Activated CD4-positive, alpha-beta memory T cell treated with anti-CD3 and anti-CD28 coated beads for 36 hours (primary cell): ENCODE measurements at places on chromosomes 5 and 9.

DNA sequence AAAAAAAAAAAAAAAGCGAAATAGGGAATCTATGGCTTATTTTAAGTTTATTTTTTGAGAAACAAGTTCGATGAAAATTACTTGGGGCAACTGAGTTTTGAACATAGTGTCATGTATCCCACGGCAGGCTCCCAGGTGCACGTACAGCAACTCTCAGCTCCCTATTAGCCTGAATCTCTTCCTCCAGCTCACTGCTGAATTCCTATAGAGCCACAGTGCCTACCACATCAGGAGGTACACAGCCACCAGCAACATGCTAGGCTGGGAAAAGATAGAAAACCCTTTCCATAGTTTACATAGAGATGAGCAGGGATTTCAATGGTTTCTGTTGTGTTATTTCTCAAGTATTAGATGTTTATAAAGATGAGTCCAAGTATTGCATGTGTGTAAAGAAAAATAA lies 115.9 kb upstream of the RGMB start:
- DNase-seq, result no peak

GRCh38 chr5:15794052-15794985 lies 294.3 kb downstream of the FBXL7 start:
- no peak for DNase-seq

- peak; percentile 67 for DNase-seq
Observed at GRCh38 chr5:83430130-83431010, 41.2 kb upstream of the VCAN start.

- no peak for DNase-seq
Observed at GRCh38 chr9:7375013-7375511, 424.5 kb downstream of the DMAC1 start.

DNA sequence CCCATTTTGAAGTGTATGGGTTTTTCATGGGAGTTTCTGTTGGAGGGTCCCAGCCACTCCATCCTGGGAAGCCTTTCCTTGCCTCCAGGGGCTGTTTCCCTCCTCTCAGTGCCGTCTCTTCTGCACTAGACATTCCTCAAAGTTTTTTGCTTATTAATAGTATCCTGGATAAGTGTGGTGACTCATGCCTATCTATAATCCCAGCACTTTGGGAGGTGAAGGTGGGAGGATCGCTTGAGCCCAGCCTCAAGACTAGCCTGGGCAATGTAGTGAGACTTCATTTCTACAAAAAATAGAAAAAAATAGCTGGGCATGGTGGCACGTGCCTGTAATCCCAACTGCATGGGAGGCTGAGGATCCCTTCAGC lies 43.1 kb downstream of the RALGPS1 start:
- DNase-seq, result no peak

- no peak for DNase-seq
Observed at GRCh38 chr9:27487927-27488326, 36.2 kb upstream of the IFNK start.

- no peak for DNase-seq
Observed at GRCh38 chr5:125451622-125452021, 705.2 kb upstream of the ZNF608 start.

- no peak for DNase-seq
Observed at GRCh38 chr5:176873541-176874172, 25.5 kb downstream of the HK3 start.

DNA sequence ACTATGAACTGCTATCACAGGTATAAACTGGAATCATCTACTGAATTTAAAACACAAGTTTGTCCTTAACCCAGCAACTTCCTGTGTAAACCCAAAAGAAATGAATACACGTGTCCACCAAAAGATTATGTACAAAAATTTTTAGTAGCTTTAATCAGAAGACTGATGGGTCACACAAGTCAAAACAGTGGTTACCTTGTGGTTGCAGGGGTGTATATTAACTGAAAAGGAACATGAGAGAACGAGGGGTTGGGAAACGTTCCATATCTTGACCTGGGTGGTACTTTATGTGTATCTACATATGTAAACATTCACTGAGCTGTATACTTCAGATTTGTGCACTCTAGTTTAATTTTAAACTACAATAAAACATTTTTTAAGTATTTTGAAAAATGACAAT lies 18.6 kb downstream of the ZDHHC21 start:
- no peak for DNase-seq

DNA sequence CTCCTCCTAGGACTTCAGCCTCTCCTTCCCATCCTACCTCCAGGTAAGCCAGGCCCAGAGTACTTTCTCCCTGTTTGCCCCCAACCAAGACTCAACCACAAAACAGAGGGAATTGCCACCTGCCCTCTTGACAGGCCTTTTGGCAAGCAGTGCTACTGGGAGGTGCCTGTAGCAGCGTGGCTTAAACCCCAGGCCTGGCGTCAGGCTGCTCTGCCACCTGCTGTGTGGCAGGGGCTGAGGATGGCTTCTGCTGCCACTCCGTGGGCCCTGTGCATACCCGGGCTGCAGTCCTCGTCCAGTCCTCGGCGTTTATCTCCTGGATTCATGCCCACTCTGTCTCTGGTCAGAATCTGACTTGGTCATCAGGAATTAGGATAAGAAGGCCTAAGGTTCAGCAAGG lies 163.1 kb downstream of the PAX5 start:
- no peak for DNase-seq

- DNase-seq, result no peak
Observed at GRCh38 chr9:108973895-108974294, 39.4 kb downstream of the CTNNAL1 start.

DNA sequence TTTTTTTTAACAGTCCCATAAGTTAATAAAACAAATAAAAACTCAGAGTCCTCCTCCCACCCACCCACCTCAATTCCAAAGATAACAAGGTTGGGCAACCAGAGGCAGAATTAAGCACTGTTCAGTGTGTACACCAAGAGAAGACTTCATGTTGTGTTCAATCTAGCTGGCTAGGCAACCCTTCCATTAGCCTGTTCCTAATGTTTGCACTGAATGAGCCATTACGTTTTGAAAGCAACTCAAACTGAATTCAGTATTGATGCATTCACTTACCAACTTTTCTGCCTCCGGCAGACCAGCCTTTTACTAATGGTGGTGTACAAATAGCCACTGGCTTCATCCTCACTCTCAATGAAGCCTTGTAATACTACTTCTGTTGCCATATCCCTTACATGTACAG lies 47.5 kb downstream of the PBX3 start:
- DNase-seq, result no peak

DNA sequence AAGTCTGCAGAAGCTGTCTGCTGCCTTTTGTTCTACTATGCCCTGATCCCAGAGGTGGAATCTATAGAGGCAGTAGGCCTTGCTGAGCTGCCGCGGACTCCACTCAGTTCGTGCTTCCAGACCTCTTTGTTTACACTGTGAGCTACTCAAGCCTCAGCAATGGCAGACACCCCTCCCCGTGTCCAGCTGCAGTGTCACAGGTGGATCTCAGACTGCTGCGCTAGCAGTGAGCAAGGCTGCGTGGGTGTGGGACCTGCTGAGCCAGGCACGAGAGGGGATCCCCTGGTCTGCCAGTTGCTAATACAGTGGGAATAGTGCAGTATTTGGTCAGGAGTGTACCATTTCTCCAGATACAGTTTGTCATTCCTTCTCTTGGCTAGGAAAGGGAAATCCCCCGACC lies 99.6 kb downstream of the SLCO4C1 start:
- DNase-seq, result no peak

GRCh38 chr5:179777909-179778308 lies 15.9 kb upstream of the LTC4S start:
- no peak for DNase-seq

- DNase-seq, result no peak
Observed at GRCh38 chr5:1164696-1165630, 36.4 kb upstream of the SLC6A19 start.

- peak; percentile 41 for DNase-seq
Observed at GRCh38 chr9:121650217-121651007, 1.0 kb upstream of the DAB2IP start.

- DNase-seq, result no peak
Observed at GRCh38 chr9:81754245-81754644, 64.9 kb upstream of the TLE1 start.

- DNase-seq, result no peak
Observed at GRCh38 chr5:146327257-146327870, 11.3 kb upstream of the POU4F3 start.

- DNase-seq, result no peak
Observed at GRCh38 chr5:174693697-174694385, 30.5 kb upstream of the MSX2 start.

GRCh38 chr5:18653216-18653752 lies 1019.0 kb downstream of the TAF11L14 start:
- no peak for DNase-seq

DNA sequence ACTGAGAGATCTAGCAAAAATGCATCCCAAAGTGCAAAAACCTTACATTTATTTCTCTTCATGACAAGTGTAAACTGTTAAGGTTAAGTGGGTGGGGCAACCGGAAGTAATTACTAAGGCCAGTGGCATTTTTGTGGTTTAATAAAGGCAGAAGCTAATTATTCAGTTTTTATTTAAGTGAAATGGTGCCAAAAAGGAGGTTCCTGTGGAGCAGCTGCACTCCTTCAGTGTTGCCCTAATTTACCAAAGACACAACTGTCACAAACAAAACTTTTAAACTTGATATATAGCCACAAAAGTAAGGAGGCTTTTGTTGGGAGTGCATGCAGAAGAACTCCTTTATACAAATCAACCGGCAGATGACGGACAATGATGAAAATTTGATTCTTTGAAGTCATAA lies 81.6 kb downstream of the NDUFS4 start:
- DNase-seq, result no peak

GRCh38 chr5:99795031-99795430 lies 740.1 kb upstream of the FAM174A start:
- no peak for DNase-seq

DNA sequence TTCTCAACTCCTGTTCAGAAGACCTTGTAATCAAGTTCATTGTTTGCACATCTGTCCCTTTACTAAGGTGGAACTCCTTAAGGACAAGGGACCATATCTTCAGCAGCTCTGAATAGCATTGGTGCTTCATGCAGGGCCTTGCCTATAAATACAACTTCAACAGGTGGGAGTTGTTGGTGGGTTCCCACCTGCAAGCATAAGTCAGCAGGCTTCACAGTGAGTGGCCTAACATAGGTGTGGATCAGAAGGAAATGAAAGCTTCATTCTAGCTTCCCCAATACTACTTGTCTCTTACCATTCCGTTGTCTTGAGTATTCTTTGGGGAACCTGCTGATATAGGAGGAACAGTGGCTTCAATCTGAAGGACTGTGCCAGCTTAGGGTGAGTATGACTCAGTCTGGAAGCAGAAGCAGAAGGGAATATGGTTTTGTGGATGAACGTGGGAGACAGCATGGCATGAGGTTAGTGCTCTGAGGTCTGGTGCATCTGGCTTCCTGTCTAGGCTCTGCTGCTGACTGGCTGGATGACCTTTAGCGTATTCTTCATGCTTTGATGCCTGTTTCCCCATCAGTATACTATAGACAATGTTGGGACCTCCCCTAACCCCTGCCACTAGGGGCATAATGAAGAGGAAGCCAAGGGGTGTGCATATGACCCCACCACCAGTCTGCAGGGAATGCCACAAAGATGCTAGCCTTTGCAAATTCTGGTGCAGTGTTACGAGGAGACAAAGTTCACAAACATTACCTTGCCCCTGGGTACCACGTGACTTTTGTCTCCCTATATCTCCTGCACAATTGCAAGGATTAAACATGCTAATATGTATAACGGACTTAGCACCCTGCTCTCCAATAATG lies 192.3 kb downstream of the PALM2AKAP2 start:
- peak; percentile 42 for DNase-seq

- no peak for DNase-seq
Observed at GRCh38 chr5:6905423-6905822, 192.2 kb downstream of the TENT4A start.

GRCh38 chr5:4674166-4674565 lies 466.0 kb upstream of the ADAMTS16 start:
- DNase-seq, result no peak

- DNase-seq, result no peak
Observed at GRCh38 chr5:177231479-177232250, 71.9 kb downstream of the RAB24 start.

DNA sequence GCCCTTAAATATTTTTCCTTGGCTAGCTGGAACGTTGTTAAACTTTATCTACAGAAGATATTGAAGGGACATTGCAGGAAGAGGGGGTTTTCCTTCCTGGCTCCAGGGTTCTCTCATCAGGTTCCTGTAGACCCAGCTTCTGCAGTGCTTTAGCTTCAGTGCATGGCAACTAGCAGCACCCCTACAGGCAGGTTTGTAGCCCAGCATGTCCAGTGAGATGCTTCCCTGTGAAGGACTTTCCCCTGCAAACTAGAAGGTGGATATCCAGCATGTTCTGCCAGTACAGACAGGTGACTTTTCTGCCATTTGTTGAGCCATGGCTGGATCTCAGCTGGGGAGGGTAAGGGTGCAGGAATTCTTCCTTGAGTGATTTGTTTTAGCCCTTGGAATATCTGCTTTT lies 10.4 kb downstream of the CCL28 start:
- DNase-seq, result no peak

DNA sequence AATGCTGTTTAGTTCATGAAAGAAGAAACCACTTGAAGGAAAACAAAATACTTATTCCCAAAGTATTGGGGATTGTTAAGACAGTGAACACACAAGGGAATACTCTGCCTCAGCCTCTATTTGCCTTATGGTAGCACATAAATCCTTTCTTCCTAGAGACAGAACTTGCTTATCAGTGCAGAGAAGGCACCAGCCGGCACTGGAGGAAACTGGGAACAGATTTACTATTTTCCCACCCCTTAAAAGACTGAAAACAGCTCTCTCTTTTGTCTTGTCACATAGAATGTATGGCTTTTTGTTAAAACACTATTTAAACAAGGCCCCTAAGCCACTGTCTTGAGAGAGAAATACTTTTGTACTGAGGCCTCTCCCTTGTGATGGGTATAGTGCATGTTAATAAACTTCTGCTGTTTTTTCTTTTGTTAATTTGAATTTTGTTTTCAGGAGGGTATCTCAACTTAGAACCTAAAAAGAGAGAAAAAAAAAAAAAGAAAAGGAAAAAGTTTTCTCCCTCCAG lies 40.7 kb upstream of the EDIL3 start:
- DNase-seq, result no peak

DNA sequence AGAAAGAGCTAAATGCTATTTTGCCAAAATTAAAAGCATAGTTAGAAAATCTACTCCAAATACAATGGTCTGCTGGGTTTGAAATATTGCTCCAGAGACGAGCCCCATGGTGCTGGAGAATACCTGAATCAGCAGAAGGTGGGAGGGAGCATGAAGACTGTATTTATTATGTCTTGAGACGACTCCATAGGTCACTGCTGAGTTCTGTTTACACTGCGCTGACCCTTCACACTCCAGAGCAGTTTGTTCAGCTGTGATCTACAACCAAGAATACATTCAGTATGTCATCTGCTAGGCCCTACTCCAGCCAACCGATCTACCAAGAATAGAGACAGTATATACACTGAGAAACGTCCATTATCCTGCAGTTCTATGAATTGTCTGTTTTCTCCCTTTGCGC lies 150.5 kb downstream of the TLE1 start:
- DNase-seq, result no peak

- no peak for DNase-seq
Observed at GRCh38 chr5:93154535-93154934, 426.5 kb downstream of the NR2F1-AS1 start.

GRCh38 chr9:4585135-4585534 lies 77.0 kb upstream of the PLPP6 start:
- no peak for DNase-seq
